Mesothelial cell of epicardium (in vitro differentiated cells): ENCODE measurements at places on chromosomes 12 and 14. TPM values are rescaled to one million over a fixed set of nuclear protein-coding genes. Genes with fewer than 3 reads are reported as not detected.

DNA sequence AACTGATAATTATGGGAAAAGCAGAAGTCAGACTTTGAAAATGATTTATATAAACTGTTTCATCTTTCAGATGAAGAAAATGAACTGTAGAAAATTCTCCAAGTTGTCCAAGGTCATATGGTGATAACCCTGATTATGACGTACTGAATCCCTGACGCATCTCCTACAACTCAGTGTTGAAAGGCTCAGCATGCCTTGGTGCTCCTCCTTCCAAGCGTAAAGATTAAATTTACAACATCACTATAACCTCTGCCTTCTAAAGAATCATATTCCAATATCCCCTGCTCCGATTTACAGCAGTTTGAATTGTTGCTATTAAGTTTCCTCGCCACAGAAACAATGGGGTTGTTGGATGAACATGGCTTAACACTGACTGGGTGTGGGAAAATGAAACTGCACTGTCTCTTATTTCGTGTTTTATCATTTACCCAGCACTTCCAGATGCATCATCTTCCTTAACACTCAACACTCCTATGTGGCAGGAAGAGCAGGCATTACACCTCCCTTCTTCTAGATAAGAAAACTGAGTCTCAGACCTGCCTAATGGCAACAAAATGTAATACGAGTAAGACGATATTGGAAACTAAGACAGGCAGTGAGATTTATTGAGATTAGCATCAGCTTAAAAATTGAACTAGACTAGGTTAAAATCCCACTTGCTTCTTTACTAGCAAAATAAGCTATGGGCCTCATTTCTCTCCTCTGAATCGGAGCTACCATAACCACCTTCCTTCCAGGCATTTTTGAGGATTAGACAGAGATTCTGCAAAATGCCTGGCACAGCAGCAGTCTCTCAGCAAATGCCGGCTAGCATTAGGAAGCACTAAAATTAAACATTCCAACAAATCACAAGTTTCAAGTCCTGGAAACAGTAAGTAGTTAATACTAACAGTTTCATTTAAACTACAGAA is 74.2 kb downstream of the PPM1H start:
- H3K36me3 ChIP-seq: no peaks in the 10 kb centered on the region
- H3K4me1 ChIP-seq: peaks cover 36% of the 10 kb centered on the region
- H3K4me3 ChIP-seq: no peak overlapping the region
- H3K27ac ChIP-seq: no peak overlapping the region
- peaks cover 13% of the 10 kb centered on the region for H3K27me3 ChIP-seq

DNA sequence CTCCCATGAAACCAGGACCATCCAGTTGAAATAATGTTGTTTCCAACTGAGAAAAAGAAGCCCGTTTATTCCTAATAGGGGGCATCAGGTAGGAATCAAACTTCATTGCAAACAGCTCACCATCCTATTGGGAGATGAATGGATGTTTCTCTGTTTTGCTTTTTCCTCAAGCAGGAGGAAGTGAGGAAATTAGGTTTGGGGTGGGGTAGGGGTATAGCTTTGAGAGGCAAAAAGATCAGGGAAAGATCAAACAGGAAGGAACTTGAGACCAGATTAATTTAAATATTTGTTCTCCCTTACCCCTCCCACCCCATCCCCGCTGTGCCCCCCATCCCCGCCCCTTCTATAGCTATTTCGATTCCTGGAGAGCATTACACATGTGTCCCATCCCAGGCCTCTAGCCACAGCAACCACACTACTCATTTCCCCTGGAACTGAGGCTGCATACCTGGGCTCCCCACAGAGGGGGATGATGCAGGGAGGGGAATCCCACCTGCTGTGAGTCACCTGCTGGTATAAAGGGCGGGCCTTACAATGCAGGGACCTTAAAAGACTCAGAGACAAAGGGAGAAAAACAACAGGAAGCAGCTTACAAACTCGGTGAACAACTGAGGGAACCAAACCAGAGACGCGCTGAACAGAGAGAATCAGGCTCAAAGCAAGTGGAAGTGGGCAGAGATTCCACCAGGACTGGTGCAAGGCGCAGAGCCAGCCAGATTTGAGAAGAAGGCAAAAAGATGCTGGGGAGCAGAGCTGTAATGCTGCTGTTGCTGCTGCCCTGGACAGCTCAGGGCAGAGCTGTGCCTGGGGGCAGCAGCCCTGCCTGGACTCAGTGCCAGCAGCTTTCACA is at the start of gene IL23A:
Gene IL23A (plus strand): TSS at position 577 of the 850 bp plus-strand sequence. CDS start 161 bp downstream, at position 738.
- H3K27me3 ChIP-seq: no peaks in the 10 kb centered on the region
- no peak within 1 kb of the TSS for H3K4me3 ChIP-seq
- peaks cover 8% of the 10 kb centered on the region for H3K4me1 ChIP-seq
- DNase-seq: no peak

The C1RL gene
- 50.6 to 59.2 TPM (median 58.5 TPM) in 3 replicates for total RNA-seq

The ADAMTS20 gene
- total RNA-seq: 1.6 to 2.1 TPM (median 2.1 TPM) in 3 replicates

The ANP32D gene
- total RNA-seq: 0.22 TPM in 1 of 3 replicates, not detected in the others

The PIK3C2G gene
- 2.6 to 4.1 TPM (median 2.7 TPM) in 3 replicates for total RNA-seq
